ENCODE measurements at places on chromosomes 5 and 9. TPM values are rescaled to one million over a fixed set of nuclear protein-coding genes. Genes with fewer than 3 reads are reported as not detected.

Gene ANKRA2
- 24.2 TPM for total RNA-seq

Gene FYB1
- 7.9 TPM for total RNA-seq

Gene ANKRD31
- total RNA-seq, result not detected

Gene SNCAIP
- 1.7 TPM for total RNA-seq

Gene NUDCD2
- 9.2 TPM for total RNA-seq

Gene IL33
- 43.6 TPM for total RNA-seq

Gene ALDH1A1
- 49.2 TPM for total RNA-seq

Gene HRH2
- 1.8 TPM for total RNA-seq

Data from gastroesophageal sphincter (tissue), 4 donors.